ENCODE measurements at places on chromosomes 7 and 10.

DNA sequence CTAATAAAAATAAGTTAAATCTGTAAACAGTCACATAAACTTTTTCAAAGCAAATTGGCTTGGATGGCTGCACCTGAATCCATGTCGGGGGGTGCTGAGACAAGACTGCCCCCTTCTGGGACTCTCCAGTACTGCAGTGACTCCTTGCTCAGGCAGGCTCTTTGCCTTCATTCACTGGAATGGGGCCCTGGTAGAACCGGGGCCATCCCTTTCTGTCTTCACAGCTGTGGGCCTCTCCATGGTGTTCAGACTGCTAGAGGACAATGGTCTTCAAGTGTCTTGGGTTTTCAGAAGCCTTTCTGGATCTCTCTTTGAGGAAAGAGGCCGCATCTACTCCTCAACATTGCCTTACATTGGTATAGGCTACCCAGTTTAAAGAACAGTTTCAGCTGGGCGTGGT lies 16.1 kb upstream of the IMPDH1 start:
- no peak for DNase-seq

GRCh38 chr10:23361665-23362064 lies 17.1 kb upstream of the C10orf67 start:
- DNase-seq, result no peak

GRCh38 chr10:53606981-53607380 lies 834.4 kb upstream of the MBL2 start:
- DNase-seq, result no peak

DNA sequence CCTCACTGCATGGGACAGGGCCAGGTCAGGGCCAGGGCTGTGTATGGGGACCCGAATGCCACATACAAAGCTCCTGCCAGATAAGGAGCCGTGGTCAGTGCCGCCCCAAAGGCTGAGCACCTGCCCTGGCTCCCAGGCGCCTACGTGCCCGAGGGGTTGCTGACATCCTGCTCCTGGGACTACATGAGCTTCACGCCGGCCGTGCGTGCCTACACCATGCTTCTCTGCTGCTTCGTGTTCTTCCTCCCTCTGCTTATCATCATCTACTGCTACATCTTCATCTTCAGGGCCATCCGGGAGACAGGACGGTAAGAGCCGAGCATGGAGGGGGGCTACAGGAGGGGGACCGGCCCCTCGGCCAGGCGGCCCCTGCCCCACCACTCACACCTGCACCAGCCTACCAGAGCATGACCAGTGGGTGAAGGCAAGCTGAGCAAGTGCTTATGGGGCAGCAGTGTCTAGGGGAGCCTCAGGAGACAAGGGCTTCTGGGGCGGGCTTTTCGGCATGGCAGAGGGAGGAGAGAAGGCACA lies 4.9 kb downstream of the OPN4 start:
- no peak for DNase-seq

DNA sequence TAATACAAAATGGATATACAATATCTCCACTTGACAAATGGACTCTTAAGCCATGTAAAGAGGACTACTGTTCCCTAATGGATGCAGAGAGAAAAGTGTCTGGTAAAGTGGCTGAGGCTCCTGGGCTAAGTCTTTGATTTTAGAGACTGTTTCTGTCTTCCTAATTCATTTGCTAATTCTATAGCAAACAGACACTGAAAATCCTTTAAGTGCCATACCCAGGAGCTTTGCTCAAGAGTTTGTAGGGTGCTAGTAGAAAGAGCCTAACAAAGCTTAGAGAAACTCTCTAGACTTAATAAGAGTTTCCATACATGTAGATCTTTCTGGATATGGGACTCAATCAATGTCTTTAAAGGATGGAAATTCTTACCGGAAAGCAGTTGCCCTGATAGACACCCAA lies 16.7 kb downstream of the CEP55 start:
- DNase-seq, result no peak

DNA sequence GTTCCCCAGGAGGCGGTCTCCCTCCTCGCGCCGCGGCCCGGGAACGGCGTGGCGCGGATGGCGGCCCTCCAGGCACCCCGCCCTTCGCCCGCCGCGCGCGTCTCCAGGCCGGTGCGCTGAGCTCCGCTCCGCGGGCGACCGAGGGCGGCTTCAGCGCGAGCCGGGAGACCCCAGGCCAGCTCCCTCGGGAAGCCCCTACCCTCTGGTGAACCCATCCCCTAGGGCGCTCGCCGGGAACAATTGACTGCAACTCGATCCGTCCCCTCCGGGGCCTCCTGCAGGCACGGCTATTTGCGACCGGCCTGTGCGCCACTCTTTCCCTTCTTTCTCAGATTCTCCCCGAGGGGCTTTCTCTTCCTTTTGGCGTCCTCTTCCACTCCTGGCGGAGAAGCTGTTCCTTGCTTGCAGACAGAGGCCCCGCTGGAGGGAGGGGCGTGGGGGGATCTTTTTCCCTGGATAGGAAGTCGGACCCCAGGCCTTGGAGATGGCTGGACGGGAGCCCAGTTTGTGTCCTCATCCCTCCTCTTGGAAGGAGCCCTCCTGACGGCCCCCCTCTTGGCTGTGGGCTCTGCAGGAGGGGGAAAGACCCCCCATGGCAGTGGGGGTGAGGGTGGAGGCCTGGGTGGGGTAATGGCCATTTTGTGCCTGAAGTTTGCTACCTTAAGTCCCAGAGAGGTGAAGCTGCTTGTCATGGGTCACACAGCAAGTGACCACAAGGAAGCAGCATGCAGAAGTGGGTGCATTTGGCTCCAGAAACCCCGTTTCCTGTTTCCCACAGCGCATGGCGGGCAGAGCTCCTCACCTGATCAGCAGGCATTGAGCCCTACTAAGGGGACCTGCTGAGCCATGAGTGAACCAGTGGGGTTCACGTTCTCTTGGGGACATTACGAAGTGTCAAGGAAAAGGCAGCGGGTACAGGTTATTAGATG lies 171.2 kb upstream of the TNRC18 start:
- DNase-seq, result no peak

- no peak for DNase-seq
Measured at GRCh38 chr10:22659866-22660265, 54.5 kb downstream of the PIP4K2A start.

- no peak for DNase-seq
Measured at GRCh38 chr10:101354328-101355071, 535 bp downstream of the BTRC start.

DNA sequence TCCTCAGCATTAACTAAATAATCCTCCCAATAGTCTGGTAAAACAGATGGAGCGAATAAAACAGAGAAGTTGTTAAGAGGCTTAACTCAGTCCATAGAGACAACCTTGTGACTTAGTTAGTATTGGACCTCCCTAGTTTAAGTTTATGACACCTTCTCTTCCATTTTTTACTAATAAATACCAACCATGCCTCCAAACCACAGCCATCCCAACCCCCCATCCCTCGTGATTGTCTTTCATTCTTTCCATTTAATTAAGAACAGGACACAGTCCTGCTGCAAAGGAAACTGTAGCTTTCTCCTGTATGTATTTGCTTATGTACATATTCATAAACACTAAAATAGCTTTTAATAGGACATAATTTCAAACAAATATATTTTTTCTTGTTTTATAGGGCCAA lies 238.2 kb downstream of the SEMA3D start:
- DNase-seq, result no peak

GRCh38 chr7:54591404-54592386 lies 49.5 kb downstream of the VSTM2A start:
- no peak for DNase-seq

- DNase-seq, result no peak
Measured at GRCh38 chr10:35723059-35723458, 81.0 kb upstream of the FZD8 start.

DNA sequence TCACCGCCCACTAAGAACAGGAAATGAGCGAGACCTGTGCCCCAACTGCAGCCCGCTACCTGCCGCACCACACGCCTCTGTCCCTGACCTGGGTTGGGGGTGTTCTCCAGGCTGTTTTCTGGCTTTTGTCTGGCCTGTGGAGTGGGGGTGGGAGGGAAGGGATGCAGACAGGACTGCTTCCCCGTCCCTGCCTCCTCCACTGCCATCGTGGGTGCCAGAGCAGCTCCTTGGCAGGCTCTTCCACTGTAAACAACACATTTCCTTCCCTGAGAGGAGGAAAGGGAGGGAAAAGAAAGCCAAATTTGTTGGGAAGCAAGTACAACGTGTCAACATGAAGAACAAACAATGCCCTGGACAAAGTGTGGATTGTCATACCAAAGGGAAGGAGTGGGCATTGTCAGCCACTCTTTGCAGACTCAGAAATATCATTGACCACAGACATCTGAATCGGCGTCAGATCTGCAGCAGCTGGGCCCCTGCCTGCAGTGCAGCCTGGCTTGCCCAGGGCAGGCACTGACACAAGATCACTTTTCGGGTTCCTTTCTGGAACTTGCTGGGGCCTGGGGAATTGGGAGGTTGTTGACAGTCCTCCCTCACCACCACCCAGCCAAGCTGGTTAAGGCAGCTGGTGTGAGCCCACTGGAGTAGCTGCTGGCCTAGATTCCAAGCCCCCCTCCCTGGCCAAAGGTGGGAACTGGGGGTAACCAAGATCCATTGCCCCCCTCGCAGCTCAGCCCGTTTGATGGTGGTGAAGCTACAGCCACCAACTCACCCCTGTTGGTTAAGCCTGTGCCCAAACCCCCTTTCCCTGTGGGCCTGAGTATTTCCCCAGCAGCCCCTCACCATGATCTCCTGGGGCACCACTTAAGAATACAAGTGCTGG lies 22.6 kb upstream of the TRIM8 start:
- no peak for DNase-seq

DNA sequence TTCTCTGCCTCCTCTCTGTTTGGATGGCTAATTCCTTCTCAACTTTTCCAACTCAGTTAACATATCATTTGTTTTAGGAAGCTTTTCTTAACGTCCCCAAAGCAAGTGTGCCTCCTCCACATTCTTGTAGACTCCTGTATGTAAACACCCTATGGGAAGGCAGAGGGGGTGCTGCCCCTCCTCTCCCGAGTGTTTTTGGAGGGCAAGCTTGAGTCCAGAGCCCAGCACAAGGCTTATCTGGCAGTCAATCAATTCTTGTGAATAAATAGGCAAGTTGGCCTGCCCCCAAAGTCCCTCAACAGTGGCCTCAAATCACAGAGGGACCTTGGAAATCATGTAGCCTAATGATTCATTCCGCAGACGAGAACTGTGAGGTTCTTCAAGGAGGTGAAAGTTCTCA lies 305.6 kb downstream of the RPS24 start:
- DNase-seq, result no peak

GRCh38 chr7:67955061-67955460 lies 958.4 kb downstream of the TYW1 start:
- no peak for DNase-seq

- DNase-seq, result no peak
Measured at GRCh38 chr10:132006966-132007365, 25.2 kb upstream of the BNIP3 start.

- no peak for DNase-seq
Measured at GRCh38 chr7:145151676-145152075, 315.8 kb upstream of the TPK1 start.

DNA sequence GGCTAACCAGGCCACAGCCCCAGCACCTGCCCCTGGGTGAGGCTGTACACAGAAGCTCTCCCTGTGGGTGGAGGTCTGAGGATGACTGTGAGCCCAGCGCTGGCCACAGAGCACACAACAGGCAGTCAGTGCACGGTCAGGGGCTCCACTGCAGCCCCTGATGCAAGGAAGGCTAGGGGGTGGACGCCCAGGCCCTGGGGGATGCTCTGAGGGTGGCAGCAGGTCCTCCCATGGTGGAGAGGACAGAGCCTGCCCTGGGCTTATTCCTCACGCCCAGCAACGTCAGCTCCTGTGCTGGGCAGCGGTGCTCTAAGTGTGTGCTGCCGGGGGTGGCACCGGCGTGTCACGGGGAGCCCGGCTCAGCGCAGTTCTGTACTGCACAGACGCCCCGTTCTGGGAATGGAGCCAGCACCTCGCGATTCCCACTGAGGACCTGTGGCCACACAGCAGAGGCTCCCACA lies 223.2 kb downstream of the MAD1L1 start:
- no peak for DNase-seq

DNA sequence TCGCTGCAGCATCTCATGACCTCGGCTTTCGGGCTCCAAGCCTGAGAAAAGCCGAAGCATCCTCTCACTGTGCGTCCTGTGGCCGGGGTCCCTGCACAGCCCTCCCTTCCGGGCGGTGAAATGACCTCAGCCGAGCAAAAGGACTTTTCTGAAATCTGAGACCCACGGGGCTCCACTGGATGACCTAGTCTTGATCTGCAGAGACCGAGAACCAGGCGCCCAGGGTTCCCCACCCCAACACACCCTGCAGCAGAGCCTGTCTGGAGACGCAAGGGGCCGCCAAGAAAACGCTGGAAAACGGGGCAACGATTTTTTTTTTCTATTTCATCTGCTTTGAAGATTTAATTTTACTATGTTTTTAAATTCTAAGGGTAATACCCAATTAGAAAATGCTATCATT lies 31.7 kb downstream of the NPS start:
- no peak for DNase-seq

DNA sequence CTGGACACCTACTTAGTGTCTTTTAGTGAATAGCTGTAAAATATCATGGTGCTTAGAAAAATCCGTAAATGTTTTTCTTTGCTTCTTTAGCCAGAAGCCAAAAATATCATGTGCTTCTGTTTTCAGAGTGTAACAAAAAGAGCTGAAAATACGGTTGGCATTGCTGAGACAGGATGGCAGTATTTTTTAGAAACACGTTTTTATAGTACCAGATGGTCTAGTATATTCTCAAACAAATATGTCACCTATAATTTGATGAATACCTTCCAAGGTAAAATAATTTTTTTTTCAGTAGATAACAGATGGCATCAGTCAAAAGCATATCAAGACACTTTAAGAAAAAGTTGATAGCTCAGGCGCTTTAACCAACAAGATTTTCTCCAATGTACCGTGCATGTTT lies 326.6 kb downstream of the PHF14 start:
- DNase-seq, result no peak
